ENCODE measurements at places on chromosomes 7 and 10.

GRCh38 chr10:67771200-67771599 is 66.8 kb downstream of the DNAJC12 start:
- no peak for DNase-seq

GRCh38 chr10:4352414-4352961 is 473.5 kb upstream of the AKR1E2 start:
- no peak for DNase-seq

DNA sequence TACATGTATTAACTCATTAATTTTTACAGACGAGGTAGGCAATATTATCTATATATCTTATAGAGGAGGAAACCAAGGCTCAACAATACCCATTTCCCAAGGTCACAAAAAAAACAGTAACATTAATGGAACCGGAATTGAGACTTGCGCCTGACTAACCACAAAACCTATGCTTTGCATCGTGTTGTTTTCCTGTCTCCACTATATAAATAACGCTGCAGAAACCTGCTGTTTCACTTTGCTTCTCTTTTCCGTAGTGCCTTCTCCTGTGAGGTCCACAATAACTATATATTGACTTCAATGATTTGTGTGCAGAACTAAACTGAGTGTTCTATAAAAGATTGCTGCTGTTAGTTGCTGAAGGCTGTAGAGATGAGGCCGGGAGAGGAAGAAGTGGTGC is 97.7 kb upstream of the RPA3 start:
- DNase-seq = no peak

DNA sequence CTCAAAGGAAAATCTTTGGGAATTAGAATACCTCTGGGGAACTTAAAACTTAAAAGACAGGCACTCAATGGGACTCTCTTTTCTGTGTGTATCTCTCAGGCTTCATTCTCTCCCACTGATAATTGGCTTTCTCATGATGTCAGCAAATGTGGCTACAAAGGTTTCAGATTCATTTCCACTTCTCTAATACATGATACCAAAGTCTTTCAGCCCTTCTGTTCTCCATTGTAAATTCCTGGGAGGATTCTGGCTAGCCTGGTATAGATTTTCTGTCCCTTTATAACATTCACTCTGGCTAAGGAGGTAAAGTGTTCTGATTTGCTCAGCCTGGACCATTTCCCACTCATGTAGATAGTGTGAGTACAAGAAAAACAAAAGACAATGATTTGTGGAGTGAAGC is 606.2 kb downstream of the PCDH15 start:
- no peak for DNase-seq

- DNase-seq = no peak
These were observed 825 bp downstream of the ZNF862 start for GRCh38 chr7:149838992-149839408.

DNA sequence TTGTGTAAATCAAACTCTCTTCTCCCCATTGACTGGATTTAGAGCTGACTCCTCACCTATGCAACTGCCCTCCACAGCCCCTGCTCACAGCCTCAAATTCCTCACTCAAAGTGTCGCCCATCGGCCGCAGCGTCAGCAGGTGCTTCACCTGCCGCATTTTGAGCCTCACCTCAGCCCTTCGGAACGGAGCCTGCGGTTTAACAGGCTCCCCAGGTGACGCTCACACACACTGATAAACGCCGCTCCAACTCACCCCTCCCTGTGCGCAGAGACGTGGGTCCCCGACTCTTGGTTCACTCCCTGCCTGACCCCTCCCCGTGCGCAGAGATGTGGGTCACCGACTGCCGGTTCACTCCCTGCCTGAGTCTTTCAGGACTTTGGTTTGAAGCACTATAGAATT is 57.1 kb downstream of the CARD11 start:
- no peak for DNase-seq

DNA sequence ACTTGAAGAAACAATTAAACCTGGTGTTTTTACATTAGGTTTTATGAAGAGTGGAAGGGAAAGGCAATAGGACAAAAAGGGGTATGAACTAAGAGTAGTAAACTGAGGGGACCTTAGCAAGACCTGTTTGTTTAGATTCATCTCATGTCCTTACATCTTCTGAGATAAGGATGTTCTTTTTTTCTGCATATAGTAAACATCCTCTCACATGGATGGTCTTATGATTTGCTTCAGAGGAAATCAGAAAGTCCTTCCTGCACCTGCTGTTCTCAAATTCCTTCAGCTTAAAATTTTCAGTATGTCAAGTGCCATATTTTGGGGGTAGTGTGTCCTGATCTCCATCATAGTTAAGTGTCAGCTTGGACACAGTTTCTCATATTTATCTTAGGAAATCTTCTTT is 232.6 kb downstream of the ADK start:
- DNase-seq = no peak

GRCh38 chr7:43461349-43462024 is 121.4 kb upstream of the STK17A start:
- no peak for DNase-seq

- DNase-seq = no peak
These were observed 45.8 kb downstream of the EEPD1 start for GRCh38 chr7:36198854-36199266.

DNA sequence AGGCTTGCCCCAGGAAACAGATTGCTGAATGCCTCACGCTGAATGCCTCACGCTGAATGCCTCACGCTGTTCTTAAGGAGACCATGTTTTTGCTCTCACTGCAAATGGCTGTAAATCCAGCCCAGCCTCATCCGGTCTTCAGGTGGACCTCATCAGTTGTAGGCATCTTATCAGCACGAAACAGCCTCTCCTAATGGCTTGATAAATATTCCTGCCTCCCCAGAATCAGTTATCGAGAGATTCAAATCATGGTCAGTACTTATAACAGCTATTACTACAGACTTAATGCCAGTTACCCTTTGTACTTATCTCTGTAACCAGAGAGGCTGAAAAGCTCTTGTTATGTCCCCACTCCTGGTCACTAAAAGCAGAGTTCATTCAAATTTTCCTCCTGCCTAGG is 290.6 kb downstream of the FZD1 start:
- no peak for DNase-seq

DNA sequence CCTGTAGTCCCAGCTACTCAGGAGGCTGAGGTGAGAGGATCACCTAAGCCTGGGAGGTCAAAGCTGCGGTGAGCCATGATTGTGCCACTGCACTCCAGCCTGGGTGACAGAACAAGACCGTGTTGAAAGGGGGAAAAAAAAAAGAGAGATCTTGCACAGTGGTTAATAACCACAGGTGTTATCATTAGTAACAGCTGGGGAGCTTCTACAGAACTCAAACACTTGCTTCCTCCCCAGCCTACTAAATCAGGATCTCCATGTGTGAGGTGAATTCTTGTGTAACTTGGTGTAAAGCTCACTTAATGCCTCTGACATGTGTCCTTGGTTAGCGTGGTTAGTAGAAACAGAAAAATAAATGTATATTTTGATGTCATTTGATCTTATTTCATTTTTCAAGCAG is 43.9 kb upstream of the BMS1 start:
- DNase-seq = no peak

DNA sequence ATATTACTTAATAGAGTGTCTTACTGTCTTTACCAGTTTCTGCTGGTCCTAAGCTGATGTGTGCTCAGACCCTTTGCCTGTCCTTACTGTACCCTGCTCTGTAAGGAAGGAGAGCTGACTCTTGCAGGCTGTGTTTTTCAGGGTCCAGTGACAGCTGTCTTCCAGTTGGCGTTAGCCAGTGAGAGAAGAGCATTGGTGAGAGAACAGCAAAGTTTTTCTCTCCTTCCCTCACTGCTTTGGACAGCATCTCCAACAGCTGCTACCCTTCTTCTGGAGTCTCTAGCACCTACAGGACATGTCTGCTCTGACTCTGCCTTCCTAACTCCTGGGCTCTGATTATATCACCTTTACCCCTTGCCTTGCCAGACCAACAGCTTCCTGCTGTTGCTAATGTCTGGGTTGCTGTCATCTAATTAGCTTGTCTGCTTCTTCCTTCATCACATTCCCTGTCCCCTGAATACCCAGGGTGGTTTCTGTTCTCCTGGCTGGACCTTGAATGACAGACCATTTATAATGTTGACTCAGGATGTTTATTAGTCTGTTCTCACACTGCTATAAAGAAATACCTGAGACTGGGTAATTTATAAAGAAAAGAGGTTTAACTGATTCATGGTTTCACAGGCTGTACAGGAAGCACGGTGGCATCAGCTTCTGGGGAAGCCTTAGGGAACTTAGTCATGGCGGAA is 23.5 kb upstream of the PANK1 start:
- no peak for DNase-seq

GRCh38 chr7:11343136-11343535 is 369.5 kb downstream of the PHF14 start:
- DNase-seq = no peak

GRCh38 chr7:17371671-17372524 is 73.4 kb downstream of the AHR start:
- DNase-seq = no peak

GRCh38 chr10:60044242-60044641 is 137.9 kb upstream of the CCDC6 start:
- no peak for DNase-seq

GRCh38 chr10:122060250-122060649 is 71.3 kb downstream of the TACC2 start:
- no peak for DNase-seq

Measured in stimulated activated CD4-positive, alpha-beta T cell treated with anti-CD3 and anti-CD28 coated beads, TNF-alpha, amount 100 ng/mL, for 4 hours (primary cell).